Adipocyte (in vitro differentiated cells): ENCODE measurements at places on chromosomes 16 and 17.
A peak's percentile ranks its signal among the peaks of the same experiment; 100 is the strongest.

- DNase-seq, result no peak
These were observed 81.6 kb downstream of the CMIP start for GRCh38 chr16:81526199-81526598.

DNA sequence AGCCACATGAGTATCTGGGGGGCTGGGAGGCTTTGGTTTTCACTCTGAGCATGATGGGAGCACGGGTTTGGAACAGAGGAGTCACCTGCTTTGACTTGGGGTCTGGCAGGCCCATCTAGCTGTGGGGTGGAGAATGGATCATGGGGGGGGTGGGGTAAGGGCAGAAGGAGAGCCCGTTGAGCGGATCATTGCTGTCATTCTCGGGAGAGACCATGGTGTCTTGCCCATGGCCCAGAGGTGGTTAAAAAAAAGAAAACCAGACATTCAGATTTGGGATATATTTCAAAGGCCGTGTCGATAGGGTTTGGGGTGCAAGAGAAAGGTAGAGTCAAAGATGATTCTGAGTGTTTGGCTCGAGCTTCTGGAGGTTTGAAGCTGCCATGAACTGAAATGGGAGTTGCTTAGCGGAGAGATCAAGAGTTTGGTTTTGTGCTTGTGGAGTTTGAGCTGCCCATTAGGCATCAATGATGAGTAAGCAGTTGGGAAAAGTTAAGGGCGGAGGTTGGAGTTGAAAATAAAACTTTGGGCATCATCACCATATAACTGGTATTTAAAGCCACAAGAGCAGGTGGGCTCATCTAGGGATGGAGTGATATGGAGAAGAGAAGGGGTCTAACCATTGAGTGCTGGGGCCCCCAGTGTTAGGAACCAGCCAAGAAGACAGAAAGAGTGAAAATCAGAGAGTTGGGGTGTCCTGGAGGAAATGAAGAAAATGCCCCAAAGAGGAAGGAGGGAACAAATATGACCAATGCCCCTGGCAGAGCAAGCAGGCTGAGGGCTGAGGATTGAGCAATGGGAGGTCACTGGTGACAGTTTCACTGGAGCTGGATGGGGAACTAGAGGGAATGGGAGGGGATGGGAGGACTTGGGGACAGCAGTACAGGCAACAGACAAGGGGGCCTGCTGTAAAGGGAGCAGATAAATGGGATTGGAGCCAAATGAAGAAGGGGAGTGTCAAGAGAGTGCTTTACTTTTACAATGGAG is 1.9 kb downstream of the NOD2 start:
- DNase-seq, result no peak

GRCh38 chr17:49830605-49831004 is 17.3 kb downstream of the TAC4 start:
- no peak for DNase-seq

- DNase-seq, result peak; percentile 39
These were observed 5.8 kb downstream of the NLGN2 start for GRCh38 chr17:7413346-7413985.

DNA sequence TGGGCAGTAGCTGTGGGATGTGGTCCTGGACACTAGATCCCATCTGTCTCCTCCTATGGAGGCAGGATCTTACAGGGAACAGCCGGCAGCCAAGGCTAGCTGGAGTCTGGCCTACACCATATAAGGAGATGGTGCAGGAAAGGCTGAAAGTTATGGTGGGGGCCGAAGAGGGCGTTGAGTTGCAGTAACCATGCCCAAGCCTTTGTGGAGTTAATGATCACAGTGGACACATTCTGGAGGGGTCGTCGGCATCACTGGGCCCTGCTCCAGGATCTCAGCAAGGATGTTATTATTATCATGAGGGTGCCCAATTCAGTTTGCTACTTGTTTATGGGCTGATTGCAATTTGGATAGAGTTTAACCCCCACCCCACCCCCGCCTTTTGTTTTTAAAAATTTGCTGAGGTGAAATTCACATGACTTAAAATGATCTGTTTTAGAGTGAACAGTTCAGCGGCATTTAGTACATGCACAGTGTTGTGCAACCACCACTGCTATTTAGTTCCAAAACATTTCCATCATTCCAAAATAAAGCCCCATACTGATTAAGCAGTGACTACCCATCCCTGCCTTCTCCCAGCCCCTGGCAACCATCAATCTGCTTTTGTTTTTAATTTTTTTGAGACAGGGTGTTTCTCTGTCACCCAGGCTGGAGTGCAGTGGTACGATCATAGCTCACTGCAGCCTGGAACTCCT is 184.3 kb upstream of the CACNG3 start:
- no peak for DNase-seq

DNA sequence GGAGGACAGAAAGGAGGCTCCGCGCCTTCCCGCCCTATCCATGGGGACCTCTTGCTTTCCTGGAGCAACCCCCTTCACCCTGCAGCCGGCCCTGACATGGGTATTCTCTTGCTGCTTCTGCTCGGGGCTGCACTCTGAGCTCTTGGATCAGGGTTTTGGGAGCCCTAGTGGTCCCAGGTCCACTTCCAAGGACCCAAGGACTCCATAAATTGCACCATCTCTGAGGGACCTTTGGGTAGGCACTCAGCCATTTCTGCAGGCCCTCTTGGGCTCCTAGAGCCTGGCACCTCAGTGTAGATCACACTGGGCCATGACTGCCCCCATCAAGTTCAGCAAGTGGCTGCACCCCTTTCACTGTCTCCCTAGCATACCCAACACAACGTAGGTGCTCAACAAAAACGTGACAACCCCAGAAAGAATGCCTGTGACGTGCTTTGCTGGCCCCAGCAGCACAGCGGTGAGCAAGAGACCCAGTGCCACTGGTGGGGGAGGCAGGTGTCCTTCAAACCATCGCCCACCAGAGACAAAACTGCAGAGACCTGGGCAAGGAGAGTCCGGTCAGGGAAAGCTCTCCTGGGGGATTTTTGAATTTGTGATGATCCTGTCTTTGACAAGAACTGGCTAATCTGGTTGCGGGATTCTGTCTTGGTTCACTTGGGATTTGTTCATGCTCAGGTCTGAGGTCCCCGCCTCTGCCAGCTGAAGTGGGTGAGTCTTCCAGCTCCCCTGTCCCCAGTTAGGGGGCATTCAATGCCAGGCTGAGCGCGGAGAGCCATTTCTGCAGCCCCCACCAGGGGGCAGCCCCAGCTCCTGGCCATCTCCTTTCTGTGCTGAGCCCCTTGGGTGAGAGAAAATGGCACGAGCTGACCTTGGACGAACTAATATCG is 2.5 kb upstream of the RAB11FIP4 start:
- DNase-seq, result peak; percentile 48

- no peak for DNase-seq
These were observed 10.1 kb downstream of the TK2 start for GRCh38 chr16:66539623-66540469.

DNA sequence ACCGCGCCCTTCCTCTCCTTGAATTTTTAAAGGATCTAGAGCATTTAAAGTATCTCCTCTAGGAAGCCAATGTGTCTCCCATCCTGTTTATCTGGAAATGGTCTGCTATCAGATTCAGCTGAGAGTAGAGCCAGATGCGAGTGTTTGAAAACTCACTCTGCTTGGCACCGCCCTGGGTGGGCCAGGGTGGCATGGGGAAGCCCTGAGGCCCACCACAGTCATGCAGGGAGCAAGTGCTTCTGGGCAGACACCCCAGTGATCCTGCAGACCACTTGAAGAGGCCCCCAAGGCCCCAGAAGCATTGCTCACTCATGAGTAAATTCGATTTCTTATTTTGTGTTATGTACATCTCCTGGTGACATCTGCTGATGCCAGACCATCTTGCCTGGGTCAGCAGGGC is 8.7 kb upstream of the CACNG4 start:
- DNase-seq, result no peak

GRCh38 chr16:28189245-28189644 is 22.5 kb downstream of the XPO6 start:
- DNase-seq, result peak; percentile 33

DNA sequence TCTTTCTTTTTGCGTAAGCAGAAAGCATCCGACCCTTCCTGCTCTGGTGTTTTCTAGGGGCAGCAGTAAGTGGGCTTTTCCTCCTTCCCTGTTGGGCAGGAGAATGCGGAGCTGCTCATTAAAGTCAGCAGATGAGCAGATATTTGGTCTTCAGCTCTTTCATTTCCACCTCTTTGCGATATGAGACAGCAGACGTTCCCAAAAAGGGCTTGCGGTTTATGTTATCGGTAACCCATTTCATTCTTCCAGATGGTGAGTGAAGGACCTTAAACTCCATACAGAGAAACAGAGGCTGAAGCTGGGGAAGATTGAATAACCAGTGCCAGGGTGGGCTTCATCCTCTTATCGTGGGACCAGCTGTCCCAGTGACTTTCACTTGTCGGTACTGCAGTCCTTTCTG is 40.7 kb downstream of the KSR1 start:
- no peak for DNase-seq

- no peak for DNase-seq
These were observed 322.0 kb upstream of the SALL1 start for GRCh38 chr16:51473091-51473490.

DNA sequence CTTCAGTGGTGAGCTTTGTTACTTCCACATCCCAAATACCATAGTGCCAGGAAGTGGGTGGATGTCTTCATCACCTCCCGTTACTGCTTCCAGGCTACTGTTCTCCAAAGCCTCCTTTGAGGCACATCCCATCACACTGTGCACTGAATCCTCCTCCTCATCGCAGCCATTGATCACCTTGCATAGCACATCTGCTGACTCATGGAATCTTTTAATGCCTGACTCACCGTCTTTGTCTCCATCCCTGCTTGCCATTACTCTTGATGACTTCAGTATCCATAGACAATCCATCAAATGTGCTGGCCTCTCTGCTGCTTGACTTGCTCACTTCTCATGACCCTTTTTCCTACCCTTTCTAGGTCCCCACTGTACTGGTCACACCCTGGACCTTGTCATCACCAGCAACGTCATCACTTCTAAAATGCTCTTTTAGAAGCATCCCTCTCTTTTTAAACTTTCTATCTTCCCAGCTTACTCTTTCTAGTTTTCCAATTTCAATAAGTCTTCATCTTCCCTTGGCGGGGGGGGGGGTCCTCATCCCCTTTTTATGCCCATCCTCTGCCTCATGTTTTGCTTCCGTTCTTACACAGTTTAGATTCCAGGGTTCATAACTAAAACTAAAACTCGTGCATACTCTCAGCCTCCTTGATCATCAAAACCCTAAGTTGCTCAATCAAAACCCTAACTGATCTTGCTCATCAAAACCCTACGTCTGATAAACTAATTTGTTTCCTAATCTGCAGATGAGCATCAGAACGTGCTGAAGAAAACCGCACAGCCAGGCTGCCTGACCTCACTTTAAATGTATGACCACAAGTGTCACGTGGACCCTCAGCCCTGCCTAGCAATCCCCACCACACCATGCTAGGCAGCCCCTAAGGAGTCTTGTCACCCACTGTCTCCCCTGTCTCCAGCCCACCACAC is 289.7 kb upstream of the ZFHX3 start:
- DNase-seq, result no peak

- DNase-seq, result no peak
These were observed 2.4 kb downstream of the MMP15 start for GRCh38 chr16:58027916-58028455.

DNA sequence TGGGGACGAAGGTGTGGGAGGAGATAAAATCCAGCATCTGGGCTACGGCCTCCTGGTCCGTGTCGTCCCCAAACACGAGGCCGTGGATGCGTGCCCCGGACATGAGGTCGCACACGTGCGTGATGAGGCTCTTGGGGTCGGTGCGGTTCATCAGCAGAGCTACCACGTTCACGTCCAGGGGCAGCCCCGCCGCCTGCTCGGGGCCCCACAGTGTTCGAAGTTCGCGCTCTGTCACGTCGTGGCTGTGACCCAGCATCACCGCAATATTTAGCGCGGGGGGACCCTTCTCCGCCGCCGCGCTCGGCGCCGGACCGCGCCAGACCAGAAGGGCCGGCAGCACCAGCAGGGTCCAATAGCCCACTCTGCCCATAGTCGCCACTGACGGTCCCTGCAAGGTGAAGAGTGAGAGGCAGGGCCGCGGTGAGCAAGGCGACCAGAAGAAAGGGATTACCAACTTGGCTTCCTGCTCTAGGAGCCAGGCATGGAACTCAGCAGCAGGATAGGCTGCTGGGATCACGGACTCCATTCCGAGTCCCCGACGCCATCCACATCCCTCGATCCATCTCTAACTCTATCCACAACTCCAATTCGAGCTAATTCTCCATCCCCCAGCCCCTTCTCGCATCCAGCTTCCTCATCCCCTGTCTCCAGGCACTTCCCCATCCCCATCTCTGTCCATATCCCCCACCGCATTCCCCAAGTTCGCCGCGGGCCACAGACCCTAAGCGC is 2.0 kb downstream of the GRIN2A start:
- no peak for DNase-seq

DNA sequence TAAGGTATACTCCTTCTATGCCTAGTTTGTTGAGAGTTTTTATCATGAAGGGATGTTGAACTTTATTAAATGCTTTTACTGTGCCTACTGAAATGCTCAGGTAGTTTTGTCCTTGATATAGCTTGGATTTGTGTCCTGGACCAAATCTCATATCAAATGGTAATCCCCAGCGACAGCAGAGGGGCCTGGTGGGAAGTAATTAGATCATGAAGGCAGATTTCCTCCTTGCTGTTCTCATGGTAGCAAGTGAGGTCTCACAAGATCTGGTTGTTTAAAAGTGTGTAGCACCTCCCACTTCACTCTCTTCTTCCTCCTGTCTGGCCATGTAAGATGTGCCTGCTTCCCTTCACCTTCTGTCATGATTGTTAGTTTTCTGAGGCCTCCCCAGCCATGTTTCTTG is 78.2 kb downstream of the KIF2B start:
- no peak for DNase-seq

GRCh38 chr16:11194913-11195312 is 61.1 kb downstream of the SOCS1 start:
- no peak for DNase-seq

DNA sequence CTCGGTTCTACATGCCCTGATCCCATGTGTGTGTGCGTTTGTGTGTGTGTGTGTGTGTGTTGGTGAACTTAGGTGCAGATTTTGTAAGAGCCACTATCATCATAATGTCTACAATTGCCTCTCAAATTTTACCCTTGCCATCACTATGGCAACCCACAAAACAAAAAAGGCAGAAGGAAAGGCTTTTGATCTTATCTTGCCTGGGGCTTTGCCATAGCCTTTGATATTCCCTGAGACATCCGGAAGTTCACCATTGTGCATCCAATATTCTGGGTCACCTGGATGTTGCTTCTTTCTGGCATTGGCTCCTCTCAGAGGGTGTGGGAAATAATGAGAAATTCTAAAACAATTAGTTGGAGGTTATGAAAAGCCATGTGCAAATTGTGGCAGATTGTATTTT is 114.7 kb downstream of the HAPSTR1 start:
- DNase-seq, result no peak

DNA sequence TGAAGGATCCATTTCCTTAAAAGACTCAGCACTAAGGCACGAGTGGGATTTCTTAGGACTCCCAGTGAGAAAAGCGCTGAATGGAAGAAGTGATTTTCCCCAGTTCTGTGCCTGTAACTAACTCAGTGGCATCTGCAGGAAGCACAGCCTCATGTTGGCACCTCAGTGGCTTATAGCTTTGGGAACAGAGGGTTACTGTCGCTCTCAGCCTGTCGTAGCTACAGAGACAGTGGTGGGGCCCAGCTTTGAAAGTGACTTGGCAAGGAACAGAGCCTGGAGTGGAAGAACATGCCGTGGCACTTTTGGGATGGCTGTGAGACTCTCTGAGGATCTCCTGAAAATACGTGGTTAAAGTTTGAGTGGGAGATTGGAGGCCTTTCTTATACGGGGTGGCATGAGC is 242.4 kb upstream of the MYOCD start:
- no peak for DNase-seq

GRCh38 chr17:12815642-12816141 is 26.4 kb downstream of the ARHGAP44 start:
- DNase-seq, result no peak

GRCh38 chr17:2138761-2139160 is 83.9 kb downstream of the HIC1 start:
- DNase-seq, result peak; percentile 68

- peak; percentile 84 for DNase-seq
These were observed 196.1 kb downstream of the NTN1 start for GRCh38 chr17:9217151-9218056.
